ENCODE measurements at places on chromosomes 16 and 17.

DNA sequence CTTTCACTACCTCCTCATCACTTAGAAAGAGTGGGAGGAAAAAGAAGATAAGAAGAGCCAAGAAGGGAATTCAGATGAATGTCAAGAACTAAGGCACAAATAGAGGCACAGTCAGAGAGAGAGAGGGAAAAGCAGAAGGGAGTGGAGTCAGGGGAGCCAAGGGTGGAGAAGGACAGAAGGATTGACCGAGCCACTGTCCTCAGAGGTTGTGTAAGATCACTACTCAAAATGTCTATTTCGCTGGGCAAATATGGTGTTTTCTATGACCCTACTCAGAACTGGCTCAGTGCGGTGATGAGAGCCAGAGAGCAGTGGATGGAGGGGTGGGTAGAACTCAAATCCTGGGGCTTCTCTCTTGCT, 139.2 kb upstream of the HS3ST2 start:
- no peak for DNase-seq

- DNase-seq: peak; percentile 71
Measured at GRCh38 chr17:45385331-45385997, 47.2 kb downstream of the ARHGAP27 start.

DNA sequence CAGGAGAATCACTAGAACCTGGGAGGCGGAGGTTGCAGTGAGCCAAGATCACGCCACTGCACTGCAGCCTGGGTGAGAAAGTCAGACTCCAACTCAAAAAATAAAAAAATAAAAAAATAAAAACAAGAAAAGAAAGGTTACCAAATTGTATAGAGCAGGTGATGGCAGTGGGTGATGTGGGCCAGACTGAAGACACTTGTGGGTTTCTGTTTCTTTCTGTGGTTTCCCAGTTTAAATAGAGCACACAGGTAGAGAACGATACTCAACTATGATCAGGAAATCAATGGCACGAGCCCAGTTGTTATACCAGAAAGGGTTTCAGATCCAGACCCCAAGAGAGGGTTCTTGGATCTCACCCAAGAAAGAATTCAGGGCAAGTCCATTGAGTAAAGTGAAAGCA, 32.6 kb downstream of the NUBP1 start:
- no peak for DNase-seq

- no peak for DNase-seq
Measured at GRCh38 chr17:15512071-15512709, 44.8 kb upstream of the CDRT4 start.

DNA sequence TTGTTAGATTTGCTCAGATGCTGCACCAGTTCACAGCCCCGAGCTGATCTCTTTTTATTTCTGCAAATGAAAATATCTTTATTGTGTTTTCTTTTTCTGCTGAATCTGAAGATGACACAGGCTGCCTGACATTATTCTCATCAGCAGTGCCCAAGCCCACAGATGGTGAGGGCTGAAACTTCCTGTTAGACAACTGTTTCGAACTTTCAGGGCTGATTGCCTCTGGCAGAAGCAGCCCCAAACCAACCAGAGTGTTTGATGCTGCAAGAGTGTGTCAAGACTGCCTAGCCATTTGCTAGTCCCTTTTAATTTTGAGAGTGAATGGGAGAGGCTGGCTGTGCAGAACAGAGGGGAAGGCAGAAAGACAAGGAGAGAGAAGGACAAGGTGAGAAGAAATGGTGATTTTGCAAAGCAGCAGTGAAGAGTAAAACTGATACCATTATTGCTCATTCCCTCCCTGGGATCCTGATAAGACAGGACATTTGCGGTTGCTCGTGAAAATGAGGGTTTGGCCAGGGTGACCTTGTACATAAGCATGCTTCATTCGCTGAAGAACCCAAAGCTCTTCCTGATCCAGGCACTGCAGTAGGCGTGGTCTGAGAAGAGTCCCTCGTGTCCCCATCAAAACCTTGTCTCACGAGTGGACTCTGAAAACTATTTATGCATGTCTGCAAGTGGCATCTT, 77.2 kb downstream of the TMEM114 start:
- no peak for DNase-seq

GRCh38 chr17:58329035-58329809, 627 bp upstream of the TSPOAP1 start:
- DNase-seq: no peak

DNA sequence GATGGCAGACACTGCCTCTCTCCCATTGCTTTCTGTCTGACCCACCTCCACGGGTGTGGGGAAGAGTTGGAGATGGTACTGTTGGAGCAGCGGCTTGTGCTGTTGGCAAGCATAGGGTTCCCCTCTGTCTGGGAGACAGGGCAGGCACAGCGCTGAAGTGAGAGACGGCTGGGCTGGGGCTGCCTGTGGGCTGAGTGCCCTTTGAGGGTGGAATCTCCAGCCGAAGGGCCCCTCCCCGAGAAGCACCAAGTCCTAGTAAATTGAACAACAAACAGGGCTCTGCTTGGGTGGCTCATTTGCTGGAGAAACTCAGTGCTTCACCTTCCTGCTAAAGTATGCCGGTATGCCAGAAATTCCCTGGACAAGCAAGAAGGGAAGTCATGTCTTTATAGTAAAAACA, 79.7 kb downstream of the KSR1 start:
- no peak for DNase-seq

- no peak for DNase-seq
Measured at GRCh38 chr17:14310605-14311004, 9.7 kb downstream of the HS3ST3B1 start.

GRCh38 chr16:72137380-72138063, 34.4 kb downstream of the PMFBP1 start:
- DNase-seq: no peak

DNA sequence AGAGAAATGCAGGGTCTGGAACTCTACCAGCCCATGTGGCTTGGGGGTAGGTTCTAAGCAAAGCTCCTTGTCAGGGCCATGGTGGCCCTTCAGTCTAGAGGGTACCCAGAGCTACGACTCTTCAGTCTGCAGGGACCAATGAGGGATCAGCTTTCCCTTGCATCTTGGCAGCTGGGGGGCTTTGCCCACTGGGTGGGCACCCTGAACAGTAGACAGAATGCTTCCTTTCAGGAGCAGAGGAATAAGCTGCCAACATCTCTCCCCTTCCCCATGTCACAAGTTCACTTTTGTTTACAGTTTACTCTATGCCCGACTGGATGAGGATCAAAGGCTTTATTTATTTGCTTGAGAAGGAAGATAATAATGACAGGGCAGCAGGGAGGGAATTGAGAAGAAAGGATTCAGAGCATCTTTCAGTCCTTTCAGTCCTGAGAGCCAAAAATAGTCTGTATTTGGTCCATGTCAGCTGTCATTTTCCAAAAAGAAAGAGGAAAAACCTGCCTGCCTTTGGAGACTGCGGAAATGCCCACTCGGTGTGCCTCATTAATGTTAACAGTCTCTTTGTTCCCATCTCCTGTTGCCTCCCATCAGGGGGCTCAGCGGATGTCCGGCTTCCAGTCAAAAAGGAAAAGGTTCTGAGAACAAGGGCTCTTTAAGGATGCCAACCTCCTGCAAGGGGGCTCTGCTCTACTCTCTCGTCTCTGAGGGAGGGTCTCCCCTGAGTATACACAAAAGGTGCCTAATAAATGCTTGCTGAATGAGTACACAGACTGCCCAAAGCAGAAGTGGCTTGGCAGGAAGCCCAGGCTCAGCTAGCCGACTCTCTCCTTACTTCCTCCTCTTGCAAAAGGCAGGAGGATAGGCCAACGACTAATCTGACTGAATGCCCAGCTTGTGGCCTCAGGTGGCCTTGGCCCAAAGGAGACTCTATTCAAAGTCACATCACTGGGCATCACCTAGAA, 17.1 kb downstream of the TRAF4 start:
- peak; percentile 62 for DNase-seq

DNA sequence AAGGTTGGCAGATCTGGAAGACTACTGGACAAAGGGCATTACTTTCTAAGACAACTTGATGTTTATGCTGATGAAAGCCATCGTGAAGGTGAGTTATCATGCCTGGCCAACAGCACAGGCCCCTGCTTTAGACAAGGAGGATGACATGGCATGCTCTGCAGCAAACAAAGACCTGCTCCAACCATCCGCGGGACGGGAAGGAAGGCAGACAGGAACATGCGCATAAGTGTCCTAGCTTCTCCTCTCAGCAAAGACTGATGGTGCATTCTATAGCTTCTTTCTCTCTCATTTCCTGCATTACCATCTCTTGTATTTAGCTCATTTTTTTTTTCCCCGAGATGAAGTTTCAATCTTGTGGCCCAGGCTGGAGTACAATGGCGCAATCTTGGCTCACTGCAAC, 5.4 kb downstream of the NPLOC4 start:
- DNase-seq: no peak

DNA sequence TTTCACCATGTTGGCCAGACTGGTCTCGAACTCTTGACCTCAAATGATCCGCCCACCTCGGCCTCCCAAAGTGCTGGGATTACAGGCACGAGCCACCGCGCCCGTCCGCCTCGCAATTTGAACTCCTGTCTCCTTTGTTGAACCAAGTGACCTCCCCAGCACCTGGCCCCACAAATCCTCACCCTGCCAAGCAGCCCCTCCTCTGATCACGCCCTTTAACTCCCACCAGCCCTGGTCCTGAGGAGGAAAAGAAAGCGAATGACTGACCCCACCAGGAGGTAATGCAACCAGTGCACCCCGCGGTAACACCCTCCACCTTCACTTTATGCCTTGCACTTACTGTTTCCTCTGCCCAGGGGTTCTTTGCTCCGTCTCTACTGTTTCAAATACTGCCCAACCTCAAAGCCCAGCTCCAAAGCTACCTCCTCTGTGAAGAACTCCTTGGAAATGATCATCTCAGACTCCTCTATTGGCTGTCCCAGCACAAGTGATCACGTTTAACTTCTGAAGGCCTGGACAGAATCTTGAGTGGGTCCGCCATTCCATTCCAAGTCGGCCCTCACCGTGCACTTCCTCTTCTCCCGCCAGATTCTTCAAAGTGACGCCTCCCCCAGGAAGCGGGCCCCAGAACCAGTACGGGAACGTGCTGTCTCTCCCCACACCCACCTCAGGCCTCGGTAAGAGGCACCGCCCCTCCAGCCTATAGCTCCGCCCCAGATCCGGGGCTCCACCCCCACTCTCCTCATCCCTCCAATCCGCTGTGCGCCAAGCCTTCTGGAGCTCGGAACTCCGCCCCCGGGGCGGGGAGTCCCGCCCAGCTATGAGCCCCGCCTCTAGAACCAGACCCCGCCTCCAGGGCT, 4.4 kb downstream of the CD19 start:
- DNase-seq: peak; percentile 18

DNA sequence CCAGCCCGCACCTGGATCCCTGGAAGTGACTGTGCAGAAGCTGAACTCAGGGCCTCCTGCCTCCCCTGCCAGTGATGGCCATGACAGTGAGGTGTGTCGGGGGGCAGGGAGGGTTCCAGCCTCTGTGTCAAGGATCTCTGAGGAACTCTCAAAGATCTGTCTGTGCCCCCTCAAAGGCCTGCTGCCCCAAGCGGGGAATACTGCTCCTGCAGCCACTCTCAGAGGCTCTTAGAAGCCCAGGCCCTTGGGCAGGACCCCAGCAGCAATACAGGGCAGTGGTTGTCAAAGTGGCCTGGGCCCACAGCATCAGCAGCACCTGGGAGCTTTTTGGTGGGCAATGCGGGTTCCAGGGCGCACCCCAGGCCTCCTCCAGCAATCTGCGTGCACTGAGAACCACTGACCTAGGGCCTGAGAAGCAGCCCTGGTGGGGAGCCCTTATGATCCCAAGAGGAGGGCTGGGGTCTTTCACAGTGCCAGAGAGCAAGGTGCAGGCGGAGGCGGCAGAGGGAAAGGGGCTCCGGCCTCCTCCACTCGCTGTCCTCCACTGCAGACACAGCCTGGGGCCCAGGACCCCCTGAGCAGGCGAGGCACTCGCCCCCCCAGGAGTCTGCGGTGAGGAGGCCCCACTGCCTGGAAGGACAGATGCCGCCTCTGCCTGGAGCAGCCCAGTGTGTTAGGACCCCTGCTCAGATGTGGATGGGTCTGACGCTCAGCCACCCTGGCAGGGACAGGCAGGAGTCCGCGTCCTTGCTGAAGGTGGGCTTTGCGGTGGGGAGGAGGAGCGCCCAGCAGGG, 42.1 kb downstream of the ENGASE start:
- no peak for DNase-seq

GRCh38 chr17:56597495-56597990, 4.0 kb downstream of the NOG start:
- no peak for DNase-seq

- DNase-seq: no peak
Measured at GRCh38 chr17:79633154-79633553, 22.3 kb upstream of the RBFOX3 start.

DNA sequence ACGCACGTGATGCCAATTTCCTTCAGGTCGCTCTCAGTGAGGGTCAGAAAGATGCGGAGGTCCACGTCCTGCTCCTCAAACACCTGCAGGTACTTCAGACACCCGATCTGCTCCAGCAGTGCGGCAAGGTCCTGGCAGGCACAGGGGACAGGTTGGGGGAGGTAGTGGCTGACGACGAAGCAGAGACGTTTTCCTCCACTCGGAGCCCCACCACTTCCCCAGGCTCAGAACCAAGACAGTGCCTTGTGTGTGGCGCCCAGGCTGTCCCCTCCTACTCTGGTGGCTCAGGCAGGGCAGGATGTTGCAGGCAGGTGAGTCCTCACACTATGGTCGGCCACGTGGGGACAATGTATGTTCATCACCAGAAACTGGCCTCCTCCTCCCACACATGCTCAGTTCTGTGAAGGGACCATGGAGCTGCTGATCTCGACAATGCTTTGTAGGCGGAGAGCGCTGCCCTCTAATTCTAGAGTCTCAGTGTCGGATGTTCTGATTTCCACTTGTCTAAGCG, 5.7 kb downstream of the NUDT16L1 start:
- DNase-seq: peak; percentile 25

- DNase-seq: no peak
Measured at GRCh38 chr16:27324851-27325301, 11.1 kb downstream of the IL4R start.

DNA sequence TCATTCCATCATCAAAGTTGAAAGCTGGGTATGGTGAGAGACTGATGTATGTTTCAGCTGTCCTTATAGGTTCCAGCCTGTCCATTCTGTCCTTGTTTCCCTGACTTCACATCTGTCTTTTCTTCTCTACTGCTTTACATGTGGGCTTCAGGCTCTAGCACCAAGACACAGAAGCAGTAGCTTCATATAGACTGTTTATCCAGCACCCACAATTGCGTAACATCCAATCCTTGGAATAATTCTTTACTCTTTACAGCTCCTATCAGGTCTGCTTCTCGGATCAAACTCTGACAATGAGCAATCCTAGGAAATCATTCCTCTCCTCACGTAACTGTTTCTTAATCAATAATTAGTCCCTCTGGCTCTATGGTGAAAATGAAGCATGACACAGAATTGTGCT, 158.9 kb downstream of the CA10 start:
- DNase-seq: no peak

DNA sequence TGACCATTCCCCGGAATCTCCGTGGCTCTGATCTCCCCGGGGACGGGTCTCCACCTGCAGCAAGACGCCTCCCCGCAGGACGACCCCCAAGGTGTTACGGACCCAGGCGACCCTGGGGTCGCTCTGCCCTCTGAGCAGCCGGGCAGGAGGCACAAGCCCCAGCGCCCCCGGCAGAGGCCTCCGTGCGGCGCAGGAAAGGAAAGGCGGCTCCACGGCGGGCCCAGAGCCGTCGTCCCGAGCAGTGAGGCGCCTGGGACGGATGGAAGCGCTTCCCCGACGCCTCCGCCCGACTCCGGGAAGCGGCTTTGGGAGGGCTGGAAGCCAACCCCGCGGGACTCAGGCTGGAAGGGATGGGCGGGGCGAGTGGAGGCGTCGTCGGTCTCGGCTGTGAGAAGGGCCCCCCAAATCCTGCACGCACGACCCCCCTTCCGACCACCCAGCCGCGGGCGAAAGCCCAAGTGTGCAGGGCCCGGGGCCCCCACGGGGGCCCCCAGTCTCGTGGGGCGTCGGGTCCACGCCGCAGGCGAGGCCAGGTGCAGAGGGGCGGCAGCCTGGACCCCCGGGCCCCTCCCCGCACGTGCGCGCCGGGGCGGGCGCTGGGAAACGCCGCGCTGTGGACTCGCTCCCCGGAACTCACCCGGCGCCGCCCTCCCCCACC, 32.7 kb upstream of the RPH3AL start:
- no peak for DNase-seq

Data from NCI-H1092 (cell line).